Left lung (tissue), 14 donors: ENCODE measurements at places on chromosomes 5 and 9.

- DNase-seq, result no peak
Measured at GRCh38 chr5:73899055-73899454, 273.1 kb downstream of the ARHGEF28 start.

DNA sequence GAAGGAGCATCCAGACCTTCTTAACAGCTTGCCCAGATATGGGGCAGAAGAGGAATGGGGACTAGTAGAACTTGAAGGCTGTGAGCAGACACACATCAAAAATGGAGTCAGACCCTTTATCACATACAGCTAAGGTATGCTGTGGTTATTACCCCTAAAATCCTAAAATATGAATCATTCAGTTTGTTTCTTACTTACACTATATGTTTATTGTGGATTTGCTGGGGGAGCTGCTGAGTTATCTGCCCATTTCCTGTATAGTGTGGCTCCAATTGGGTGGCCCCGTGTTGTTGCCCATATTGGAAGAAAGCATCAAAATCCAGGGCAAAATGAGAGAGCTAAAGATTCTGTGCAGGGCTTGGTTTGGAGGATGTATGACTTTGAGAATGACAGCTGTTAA lies 56.9 kb downstream of the AP3S1 start:
- DNase-seq, result no peak

GRCh38 chr5:138824924-138825863 lies 49.9 kb downstream of the LRRTM2 start:
- no peak for DNase-seq

DNA sequence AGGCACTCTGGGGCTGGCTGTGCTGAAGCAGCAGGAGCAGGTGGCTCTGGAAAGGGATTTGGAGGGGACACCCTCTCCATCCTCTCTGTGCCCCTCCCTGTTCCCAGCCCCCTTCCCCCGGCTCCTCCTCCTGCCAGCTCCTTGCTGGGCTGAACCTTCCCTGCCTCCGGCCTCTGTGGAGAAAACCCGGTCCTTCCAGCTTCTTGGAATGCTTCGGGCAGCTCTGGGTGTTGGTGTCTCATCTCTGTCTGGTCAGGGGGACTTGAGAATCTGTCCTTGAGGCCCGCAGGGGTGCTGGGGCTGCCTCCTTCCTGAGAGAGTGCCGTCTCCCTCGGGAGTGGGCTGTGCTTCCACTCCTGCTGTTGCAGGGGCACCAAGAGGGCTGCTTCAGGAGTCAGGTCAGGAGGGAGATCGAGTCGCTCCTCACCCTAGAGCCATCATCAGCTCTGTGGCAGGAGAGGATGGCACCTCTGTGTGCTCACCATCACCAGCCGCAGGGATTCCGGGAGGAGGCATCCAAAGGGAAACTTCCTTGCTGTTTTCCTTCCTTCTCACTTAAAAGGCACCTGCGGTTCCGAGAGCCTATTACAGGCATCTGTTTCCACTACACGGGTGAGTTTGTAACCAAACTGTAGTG lies 30.6 kb downstream of the NDUFS6 start:
- no peak for DNase-seq

DNA sequence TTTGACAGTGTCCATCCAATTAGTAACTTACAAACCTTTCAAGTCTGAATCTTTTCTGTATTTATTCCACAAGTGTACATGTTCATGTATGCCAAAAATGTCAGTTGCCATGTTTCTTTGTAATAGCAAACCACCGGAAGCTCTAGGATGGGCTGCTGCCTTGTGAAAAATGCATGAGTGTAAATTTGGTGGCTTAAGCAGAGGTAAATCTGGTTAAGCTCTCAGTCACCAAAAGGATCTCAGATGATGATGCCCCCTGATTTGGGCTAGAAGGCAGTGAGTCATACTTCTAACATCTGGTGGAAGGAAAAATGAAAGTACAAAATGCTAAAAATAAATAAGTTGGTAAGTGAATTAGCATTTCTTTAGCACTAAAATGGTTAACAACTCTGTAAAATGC lies 567.5 kb downstream of the ELAVL2 start:
- no peak for DNase-seq
